ENCODE measurements at places on chromosomes 2 and 18.

DNA sequence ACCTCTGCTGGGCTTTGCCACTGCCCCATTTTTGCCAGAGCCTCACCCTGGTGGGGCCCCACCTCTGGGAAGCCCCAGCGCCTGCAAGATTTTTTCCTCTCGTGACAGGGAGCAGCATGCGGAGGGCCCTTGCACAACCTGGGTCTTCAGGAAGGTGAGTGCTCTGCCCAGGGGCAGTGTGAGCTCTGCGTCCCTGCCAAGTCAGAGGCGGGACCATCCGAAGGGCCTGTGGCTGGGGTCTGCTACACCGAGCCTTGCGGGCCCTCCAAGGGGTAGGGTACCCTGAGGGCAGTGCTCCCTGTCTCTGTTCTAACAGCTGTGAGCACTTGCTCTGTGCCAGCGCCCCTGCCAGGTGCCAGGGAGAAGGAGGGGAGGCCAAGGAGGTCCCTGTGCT lies 5.8 kb upstream of the ODC1 start:
- DNase-seq, result no peak

DNA sequence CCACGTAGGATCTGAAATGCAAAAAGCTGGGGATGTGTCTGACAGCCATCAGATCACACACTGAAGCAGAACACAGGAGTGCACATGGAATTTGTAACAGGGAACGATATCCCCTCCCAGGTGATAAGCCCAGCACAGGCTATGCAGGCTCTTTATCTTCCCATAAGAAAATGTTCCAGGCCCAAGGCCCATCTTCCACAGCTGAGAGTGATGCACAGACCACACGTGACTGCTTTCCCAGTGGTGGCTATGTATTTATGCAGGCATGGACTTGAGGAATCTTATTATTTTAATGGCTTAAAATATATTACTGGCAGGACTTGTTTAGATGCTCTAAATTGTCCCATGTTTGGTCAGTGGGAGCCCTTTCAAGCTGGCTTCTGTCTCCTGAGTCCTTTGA lies 70.5 kb upstream of the AFF3 start:
- DNase-seq, result no peak

GRCh38 chr18:10420561-10421352 lies 33.7 kb upstream of the APCDD1 start:
- no peak for DNase-seq

GRCh38 chr2:62826141-62826540 lies 120.6 kb downstream of the EHBP1 start:
- no peak for DNase-seq

GRCh38 chr2:238105506-238106338 lies 5.6 kb downstream of the ESPNL start:
- no peak for DNase-seq

- peak; percentile 20 for DNase-seq
Measured at GRCh38 chr2:24984912-24985311, 13.2 kb upstream of the DNAJC27 start.

DNA sequence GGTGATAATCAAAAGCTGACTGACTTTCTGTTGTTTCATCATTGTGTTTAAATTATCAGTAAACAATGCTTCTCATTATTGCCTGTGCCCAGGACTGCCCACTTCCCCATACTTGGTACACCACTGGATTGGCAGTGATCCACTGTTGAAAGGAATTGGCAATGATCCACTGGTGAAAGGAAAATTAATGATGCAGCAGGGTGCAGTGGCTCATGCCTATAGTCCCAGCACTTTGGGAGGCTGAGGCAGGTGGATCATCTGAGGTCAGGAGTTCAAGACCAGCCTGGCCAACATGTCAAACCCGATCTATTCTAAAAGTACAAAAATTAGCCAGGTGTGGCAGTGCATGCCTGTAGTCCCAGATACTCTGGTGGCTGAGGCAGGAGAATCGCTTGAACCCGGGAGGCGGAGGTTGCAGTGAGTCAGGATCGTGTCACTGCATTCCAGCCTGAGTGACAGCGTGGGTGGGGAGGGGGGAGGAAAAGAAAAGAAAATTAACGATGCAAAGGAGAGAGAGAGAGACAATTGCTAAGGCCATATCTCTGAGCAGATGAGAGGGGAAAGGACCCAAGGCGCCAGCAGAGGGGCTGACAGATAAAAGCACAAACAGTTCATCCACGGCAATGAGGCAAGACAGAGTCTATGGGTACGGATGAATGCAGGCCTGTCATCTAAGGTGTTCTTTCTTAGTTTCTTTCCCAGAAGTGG lies 10.2 kb upstream of the GTF2A1L start:
- DNase-seq, result peak; percentile 22
